ENCODE measurements at places on chromosomes 16 and 17.

DNA sequence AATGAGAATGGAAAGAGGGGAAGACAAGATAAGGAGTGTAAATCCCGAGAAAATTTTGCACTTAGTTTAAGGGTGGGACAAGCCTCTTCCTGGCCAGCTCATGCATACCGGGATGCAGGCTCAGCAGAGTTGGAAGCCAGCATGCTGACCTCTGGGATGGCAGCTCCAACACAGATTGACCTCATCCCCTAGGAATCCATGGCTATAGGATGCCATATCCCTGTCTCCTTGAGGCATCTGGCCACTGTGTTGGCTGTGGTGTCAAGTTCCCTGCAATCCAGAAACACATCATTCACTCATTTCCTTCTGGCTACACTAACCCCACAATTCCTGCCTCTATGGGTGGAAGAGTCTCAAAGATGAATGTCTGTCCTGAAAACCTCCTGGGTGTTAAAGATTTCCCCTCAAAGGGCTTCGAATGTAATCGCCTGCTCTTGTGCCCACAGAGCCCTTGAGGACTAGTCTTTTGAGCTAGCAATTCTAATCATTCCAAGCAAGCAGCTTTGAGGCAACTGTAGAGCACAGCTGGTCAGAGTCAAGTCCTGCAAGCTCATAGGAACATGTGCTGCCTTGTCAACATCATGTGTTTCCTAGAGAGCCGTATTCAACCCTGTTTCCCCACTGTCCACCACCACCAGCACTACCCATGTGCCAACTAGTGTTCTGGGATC lies 141.4 kb downstream of the PMP22 start:
- no peak for DNase-seq

DNA sequence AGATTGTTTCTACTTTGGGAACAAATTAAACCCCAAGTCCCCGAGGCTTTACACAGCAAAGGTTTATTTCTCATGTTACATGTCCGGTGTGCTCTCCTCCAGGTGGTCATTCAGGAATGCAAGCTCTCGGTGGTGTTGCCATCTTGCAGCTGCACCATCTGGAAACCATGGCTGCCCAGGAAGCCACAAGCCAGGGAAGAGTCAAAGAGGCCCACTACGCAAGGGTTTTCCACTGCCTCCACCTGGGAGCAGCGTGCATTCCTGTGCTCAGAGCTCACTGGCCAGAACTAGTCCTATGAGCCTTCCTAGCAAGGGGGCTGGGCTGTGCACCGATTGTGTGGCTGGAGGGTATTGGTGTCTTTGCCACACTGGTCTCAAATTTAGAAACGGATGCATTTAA lies 128.8 kb upstream of the FOXF1 start:
- DNase-seq = no peak

DNA sequence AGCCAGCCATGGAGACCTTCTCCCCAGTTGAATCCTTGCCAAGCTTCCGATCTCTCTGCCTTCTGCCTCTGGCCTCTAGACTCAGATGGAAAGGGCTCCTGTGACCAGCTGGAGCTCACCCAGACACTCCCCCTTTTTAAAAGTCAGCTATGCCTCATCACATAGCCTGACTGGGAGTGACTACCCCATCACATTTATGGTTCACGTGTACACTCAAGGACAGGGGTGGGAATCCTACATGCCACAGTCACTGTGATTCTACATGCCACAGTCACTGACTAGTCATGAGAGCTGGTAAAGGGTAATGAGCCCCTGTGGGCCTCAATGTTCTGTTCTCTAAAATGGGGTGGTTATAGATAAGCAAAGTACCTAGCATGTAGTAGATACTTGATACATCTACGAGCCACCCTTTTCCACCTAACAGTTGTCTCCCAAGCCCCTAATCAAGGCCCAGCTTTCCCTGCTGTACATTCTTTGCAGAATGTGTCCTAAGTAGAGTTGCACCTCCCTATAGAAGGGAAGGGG lies 85.1 kb downstream of the RGS9 start:
- DNase-seq = no peak

DNA sequence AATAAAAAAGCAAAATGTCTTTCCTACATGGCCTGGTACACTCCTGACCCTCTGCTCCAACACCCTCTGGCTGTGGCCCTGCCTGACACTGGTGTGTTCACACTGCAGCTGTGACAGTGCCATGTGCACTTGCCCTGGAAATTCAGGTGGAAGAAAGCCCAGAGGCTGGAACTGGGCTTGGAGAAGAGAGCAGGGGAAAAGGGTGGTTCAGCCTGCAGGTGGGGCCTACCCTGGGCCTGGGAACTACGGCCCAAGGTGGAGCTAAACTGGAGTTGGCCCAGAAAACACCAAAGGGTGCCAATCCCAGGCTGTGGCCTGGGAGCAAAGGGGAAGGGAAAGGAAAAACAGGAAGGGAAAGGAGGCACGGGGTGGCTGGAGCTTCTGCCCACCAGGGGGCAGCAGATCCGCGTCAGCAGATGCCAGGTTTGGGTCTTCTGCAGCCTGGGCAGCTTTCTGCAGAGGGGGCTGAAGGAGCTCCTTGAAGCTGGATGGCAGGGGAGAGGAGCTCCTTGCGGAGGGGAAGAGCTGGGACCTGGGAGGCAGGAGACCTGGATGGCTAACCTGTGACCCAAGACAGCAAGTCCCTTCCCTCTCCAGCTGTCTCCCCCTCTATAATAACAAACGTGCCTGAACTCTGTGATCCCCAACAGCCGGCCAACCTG lies 15.4 kb upstream of the CTCF start:
- DNase-seq = peak; percentile 82

- no peak for DNase-seq
These were observed 6.6 kb upstream of the EFCAB13 start for GRCh38 chr17:47317119-47317518.

DNA sequence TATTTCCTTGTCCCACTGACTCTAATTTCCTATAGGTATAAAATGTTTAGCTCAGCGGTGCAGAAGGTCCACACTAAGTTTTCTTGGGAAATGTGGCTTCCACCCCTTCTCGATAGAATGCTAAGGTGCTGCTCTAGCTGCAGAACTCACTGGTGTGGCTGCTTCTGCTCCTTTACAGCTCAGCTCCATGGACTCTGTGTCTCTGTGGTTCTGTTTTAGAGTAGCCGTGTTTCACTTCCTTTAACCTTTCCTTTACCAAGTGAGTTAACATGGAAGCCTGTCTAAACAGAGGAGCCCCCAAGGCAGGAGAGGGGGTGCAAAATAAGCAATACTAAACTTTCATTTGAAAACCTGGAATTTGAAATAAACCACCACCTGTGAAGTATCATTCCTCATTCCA lies 65.3 kb downstream of the SPECC1 start:
- no peak for DNase-seq

DNA sequence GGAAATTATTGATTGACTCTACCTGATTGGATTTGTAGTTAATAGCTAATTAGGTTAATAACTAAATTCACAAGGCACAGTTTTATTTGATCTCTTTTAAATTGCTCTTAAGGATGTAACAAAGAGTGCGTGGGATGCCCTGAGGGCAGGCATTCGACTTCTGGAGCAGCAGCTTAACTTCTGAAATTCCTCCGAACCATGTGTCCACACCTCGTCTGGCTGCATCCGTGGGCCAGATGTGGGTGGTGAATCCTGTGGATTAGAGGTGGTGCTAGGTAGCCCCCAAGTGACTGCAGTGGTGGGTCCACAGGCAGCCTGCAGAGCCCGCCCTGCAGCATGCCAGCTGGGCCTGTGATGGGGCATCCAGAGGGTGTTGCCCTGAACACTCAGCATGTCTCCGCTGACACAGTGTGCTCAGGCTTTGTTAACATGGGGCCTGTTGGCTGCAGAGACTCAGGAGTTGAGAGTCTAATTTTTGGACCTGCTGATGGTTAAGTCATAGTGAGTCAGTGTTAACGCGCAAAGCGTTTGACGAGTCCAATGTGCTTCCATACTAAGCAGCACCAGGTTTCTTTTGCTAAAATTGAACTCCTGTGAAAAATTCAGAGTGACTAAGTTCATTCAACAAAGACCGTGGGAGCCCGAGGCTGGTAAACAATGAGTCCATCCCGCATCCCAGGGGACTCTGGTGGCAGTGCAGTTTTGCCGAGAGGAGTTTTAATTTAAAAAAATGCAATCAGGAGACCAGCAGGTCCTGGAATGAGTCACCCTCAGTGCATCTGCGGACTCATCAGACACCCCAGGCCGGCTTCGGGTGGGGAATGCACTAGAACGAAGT lies 3.8 kb upstream of the NPB start:
- DNase-seq = no peak

DNA sequence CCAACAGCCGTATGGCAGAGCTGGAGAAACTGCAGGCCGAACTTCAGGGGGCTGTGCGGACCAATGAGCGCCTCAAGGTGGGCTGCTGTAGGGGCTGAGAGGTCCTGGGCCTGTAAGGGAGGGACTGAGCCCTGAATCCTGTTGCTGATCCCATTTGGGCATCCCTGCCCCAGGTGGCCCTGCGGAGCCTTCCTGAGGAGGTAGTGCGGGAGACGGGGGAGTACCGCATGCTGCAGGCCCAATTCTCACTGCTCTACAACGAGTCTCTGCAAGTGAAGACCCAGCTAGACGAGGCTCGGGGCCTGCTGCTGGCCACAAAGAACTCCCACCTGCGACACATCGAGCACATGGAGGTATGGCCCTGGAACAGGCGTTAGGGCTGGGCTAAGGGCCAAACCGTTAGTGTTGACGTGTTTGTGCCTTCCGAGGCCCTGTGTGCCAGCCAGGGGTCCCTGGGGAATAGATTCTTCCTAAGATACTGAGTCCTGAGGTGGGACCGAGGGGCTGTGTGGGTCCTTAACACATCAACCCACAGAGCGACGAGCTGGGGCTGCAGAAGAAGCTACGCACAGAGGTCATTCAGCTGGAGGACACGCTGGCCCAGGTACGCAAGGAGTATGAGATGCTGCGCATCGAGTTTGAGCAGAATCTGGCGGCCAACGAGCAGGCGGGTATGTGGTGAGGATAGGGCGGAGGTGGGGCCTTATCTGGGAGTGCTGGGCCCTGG lies 4.2 kb downstream of the RNF40 start:
- DNase-seq = no peak

- no peak for DNase-seq
These were observed 3.5 kb downstream of the MPO start for GRCh38 chr17:58277107-58277801.

- no peak for DNase-seq
These were observed 10.5 kb downstream of the GAA start for GRCh38 chr17:80111702-80112470.

- peak; percentile 25 for DNase-seq
These were observed 32.8 kb downstream of the MYO15A start for GRCh38 chr17:18141210-18141803.

DNA sequence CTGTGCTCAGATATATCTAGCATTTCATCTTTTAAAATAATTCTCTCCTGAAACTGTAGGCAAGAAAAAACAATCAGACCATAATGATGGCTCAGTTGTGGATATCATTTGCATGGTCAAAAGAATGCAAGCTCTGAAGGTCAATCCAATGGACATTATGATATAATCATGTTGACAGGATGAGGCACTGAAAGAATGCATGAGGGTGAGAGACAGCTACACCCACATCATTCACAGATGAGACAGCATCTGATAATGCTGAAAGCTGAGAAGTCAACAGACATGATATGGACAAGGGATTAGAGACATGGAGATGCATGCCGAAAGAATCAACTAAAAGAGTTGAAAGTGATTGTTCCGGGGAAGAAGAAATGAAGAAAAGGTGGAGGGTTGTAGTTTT lies 346.4 kb upstream of the CDH5 start:
- no peak for DNase-seq

DNA sequence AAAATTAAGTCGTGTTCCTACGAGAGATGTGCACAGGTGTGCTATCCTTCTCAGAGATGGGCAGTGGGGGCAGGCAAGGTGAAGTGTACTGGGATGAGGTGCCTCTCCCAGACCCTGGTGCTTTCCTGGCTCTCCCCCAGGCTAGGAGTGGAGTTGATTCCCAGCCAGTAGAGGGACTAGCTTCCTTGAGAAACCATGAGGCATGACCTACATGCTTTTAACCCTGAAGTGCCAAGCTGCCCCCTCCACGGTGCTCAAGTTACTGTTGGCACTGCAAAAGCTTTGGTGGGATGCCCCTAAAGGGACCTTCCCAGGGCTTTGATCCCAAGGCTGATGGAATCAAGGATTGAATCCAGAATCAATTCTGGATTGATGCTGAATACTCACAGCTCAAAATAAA lies 47.0 kb upstream of the SREBF1 start:
- DNase-seq = no peak

GRCh38 chr16:56732366-56732765 lies 2.4 kb downstream of the NUP93 start:
- DNase-seq = no peak

DNA sequence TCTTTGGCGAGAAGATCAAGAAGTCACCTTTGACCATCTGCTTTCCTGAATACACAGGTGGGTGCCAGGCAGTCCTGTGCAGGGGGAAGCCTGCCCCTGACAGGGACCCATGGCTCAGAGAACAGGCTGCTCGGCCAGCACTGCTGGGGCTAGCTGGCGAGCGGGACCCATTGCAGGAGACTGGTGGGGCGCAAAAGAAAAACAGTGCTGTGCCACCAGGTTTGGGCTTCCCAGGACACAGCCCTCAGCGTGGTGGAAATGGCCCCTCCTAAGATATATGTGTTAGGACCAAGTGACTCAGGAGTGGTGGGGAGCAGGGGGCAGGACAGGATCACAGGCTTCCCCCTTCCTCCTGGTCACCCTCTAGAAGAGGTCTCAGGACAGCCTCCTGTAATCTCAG lies 73.9 kb downstream of the AMFR start:
- DNase-seq = no peak

DNA sequence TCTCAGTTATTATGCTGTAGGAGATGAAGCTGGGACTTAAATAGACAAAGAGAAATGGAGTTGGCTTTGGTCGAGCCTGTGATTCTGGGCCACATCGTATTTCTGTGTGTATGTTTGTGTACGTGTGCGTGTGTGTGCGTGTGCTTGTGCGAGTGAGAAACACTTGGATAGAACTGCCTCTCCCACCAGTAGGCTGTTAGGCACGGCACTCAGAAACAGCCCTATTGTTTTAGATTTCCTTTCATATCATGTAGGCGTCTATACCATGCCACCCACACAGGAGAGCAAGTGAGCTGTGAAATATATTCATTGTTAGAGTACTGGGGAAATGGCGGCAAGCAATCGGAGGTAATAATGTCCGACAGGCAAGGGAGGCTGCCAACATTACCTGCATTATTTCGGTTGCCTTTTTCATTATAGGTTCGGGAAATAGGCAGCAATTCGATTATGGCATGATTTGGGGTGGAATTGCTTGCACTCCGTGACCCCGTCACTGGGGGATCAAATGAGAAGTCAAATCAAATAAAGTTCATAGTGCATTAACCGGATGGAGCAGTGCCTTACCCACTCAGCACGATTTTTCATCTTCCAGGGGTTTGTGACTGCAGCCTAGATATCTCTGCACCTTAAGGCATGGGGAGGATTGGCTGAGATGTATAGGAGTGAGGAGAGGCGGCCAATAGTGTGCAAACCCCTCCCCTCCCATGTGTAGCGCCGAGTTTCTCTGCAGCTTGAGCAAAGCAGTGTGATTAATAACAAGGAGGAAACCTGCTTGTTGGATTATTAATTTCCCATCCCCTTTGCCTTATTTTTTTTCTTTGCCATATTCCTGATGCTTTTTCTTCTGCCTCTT lies 89.6 kb downstream of the RBFOX1 start:
- DNase-seq = no peak

Data from stimulated activated CD4-positive, alpha-beta T cell treated with anti-CD3 and anti-CD28 coated beads, Interleukin-2, amount 100 ng/mL, for 24 hours (primary cell).